ENCODE measurements at places on chromosomes 16 and 17.
A peak's percentile ranks its signal among the peaks of the same experiment; 100 is the strongest.

DNA sequence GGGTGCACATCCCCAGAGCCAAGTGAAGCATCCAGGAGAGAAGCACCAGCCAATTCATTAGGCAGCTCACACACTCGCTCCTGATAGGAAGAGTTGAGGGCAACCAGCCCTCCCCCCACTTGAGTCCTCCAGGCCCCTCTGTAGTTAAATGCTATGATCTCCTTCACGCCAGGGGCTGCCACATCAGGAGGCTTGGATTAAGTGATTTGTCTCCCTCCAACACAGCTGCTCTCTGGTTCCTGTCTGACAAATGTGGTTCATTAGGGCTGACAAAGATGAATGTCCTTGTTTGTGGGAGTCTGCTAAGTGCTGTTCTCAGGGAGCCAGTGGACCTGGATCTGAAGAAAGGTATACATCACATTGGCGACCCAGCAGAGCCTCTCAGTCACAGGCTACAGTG is 94.5 kb upstream of the WSCD1 start:
- DNase-seq, result no peak

- DNase-seq, result no peak
These were observed 6.1 kb upstream of the GAA start for GRCh38 chr17:80095038-80095843.

GRCh38 chr16:88471575-88471974 is 18.5 kb downstream of the ZFPM1 start:
- no peak for DNase-seq

- DNase-seq, result no peak
These were observed 45.2 kb upstream of the GSG1L start for GRCh38 chr16:28108590-28109247.

- DNase-seq, result no peak
These were observed 3.5 kb upstream of the ARMC5 start for GRCh38 chr16:31455601-31456314.

- no peak for DNase-seq
These were observed 25.3 kb downstream of the CMIP start for GRCh38 chr16:81469710-81470535.

DNA sequence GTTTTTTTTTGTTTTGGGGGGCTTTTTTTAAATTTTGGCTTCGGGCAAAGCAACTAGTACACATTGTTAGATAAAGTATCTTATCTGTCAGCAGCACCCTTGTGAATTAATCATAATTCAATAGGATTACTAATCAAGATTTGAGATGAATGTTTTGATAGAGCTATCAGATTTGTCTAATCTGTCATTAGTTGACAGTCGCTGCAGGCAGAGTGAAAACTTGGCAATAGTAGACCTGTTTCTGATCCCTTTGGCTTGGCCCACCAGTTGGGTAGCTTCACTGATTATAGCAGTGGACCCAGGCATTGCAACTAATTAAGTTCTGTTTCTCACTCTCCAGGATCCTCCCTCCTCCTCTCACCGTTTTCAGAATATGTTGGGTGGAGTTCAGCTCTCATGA is 258.6 kb downstream of the IRX3 start:
- no peak for DNase-seq

GRCh38 chr17:48998587-48999440 is 1.6 kb downstream of the IGF2BP1 start:
- DNase-seq, result peak; percentile 49

- no peak for DNase-seq
These were observed 1.7 kb upstream of the IL17C start for GRCh38 chr16:88636488-88637265.

DNA sequence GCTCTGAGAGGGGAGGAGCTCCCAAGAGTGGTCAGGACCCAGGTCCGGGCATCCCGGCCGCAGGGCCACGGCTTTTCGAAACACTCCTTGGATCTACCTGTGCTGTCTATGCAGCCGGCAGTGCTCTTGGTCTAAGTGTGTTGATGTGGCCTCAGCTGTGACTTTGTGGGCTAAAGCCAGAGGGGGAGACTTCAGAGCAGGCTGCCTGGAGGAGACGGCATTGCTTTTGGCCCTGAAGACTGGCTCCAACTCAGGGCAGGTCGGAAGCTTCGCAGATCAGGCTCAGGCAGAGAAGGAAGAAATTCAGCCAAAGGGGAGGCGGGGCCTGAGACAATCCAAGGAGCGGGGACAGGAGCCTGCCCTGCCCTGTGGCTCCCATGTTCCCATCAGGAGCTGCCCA is 31.4 kb downstream of the PIEZO1 start:
- no peak for DNase-seq

DNA sequence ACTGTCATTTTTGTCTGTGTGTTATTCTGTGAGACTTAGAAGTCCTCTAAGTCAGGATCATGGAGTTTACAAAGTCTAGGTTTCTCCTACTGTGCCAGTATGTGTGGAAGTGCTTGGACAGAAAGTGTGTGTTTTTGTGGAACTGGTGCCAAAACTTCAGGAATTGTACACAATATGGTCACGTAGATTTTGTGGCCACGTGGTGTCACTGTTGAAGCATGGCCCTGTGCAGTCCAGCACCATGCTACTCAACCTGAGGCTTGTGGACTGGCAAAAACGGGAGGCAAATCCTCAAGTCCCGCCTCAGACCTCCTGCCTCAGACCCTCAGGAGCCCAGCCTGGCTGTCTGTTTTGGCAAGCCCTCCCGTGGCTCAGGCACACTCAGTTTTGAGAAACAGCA is 16.7 kb upstream of the ALKBH5 start:
- DNase-seq, result no peak

GRCh38 chr17:57953705-57954396 is 1.4 kb downstream of the CUEDC1 start:
- DNase-seq, result no peak

DNA sequence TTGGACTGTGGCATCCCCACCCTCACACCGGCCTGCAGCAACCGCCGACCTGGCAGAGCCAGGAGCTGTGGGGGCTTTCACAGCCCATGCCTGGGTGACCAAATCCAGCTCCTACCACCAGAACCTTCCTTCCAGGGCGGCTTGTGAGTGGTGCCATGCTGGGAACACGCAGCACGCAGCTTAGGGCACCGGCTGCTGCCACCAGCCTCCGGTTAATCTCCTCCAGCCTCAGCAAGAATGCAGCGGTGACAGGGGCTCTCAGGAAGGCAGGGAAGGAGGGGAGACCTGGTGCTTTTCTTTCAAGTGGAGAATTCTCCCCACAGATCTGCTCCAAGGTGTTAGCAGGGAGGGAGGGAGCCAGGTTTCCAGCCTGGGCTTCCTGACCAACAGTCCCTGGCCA is 32.3 kb upstream of the ANKRD40CL start:
- no peak for DNase-seq

DNA sequence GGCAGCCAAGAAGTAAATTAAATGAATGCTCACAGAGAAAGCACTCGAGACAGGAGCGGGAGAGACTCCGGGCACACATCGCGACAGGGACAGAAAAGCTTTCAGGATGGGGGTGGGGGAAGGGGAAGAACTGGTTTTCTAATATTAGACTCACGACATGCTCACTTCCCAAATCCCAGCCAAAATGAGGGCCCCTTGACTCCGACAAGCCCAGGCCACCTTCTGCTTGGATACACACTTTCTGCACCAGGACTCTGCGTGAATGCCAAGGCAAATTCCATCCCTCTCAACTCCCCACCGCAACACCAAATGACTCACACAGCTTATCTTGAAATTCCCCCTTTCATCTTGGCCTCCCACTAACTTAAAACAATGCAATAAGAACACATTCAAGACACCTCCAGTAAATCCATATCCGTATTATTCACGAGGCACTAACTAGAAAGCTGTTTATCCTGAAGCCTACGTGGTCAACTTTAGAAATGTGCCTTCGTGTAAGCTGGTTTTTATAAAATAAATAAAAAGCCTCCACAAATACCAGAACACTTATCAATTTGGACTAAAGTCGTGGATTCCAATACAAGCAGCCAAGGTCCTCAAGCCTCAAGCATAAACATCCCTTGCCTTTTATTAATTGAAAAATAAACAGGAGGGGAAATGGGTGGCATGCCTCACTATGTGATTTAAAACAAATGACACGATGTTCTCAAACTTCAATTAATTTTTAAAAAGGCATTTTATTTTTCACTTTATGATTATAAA is 46.1 kb downstream of the NXN start:
- DNase-seq, result no peak

DNA sequence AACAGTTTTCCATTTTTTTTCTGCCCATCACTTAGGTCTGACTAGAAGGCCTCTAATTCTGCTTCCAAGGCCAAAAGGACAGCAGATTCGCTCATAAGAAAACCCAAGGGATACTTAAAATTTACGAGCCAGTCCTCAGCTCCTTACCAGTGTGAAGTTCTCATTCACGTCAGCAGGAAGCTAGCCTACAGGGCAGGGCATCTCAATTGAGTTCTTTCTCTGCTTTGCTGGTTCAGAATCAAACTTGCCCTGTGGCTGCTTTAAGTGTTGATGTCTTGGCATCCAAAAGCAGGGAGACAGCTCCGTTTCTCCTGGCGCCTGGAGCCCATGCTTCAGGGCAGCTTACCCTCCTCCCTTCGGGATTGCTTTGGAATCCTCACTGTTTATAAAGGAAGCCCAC is 136.0 kb downstream of the ANKFN1 start:
- no peak for DNase-seq

DNA sequence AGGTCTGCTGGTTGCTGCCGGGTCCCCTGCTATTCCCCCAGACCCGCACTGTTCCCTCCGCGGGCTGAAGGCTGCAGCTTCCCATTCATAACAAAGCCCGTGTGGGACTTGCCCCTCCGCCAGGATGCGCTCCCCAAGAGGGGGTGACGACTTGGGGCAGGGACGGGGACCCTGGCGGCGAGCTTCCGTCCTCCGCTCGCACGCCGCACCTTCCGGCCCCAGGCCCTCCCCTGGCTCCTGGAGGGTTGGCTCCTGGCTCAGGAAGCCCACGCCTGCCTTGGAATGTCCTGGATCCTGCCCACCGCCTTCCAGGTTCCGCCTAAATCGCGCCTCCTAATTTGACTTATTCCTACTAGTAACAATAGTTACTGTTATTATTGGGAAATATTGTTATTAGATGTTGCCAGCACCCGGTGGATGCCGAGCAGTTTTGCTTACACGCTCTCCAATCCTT is 1.1 kb upstream of the TFAP4 start:
- DNase-seq, result peak; percentile 56

DNA sequence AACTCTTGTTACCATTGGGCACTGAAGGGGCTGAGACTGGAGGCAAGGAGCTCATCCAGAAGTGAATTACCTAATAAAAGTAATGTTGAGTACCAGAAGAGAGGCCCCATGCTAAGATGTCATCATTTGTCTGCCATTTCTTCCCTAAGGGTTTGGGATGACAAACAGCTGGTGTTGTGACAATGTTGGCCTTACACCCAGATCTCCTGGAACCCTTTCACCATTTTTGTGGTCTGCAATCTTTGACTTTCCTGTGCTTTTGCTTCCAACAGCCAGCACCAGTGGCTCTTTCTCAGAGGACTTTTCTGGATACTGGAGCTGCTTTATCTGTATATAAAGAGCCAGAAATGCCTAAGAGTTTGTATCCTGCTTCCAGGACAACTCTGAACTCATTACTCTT is 84.1 kb downstream of the SHISA9 start:
- no peak for DNase-seq

DNA sequence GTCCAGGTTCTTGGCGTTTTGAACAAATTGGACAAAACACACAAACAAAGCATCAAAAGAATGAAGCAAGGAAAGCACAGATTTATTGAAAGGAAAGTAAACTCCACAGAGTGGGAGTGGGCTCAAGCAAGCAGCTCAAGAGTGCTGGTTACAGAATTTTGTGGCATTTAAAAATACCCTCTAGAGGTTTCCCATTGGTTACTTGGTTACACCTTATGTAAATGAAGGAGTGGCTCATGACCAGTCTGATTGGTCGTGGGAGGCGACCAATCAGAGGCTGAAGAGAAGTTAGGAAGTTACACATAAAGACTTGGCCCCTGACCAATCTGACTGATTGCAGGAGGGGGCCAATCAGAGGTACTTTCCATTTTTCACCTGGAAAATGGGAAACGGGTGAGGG is 1373.8 kb upstream of the GOT2 start:
- DNase-seq, result no peak

GRCh38 chr16:4465977-4466779 is 8.2 kb downstream of the NMRAL1 start:
- DNase-seq, result no peak

- DNase-seq, result no peak
These were observed 290.2 kb upstream of the IRX3 start for GRCh38 chr16:54576785-54577184.

DNA sequence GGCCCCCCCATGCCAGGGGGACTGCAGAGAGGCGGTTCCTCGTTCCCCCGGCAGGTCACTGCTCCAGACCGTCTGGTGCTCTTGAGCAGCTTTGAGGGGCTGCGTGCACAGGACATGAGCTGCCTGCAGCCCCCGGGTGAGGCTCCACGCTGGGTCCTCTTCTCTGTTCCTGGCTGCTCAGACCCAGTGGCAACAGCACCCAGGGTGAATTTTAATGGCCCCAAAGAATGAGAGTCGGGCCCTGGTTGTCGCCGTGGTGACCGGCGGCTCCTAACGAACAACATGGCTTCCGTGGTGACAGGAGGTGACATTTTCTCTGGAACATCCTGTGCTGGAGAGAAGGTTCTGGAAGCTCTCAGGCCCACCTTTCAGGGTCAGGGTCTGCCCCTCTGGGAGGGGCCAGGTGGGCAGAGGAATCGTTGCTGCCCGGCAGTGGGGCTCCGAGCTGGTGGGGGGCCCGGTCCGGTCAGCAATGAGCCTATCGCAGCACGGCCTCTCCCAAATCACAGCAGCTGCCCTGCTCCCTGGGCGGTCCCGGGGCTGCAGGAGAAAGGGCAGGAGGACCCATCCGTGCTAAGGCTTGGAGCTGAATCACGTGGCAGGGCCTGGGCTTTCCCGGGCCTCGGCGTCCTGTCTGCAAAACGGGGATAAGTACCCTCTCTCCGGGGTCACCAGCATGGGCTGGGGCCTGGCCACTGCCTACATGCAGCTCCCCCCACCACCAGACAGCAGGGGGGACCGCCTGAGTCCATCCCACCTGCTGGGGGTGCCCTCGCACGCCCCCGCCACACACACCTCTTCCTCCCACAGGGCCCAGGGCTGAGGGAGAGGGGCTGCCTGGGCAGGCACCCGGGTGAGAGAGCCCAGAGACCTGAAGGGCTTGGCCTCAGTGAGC is 3.4 kb upstream of the C1QTNF8 start:
- DNase-seq, result no peak

GRCh38 chr16:30554557-30555314 is 3.4 kb downstream of the ZNF764 start:
- no peak for DNase-seq

GRCh38 chr17:35295686-35296085 is 52.8 kb downstream of the SLFN5 start:
- no peak for DNase-seq

- no peak for DNase-seq
These were observed 11.0 kb downstream of the CHMP6 start for GRCh38 chr17:81002409-81003361.

- no peak for DNase-seq
These were observed 563 bp downstream of the ZNF771 start for GRCh38 chr16:30407804-30408534.

GRCh38 chr17:836151-836550 is 54.0 kb downstream of the MRM3 start:
- no peak for DNase-seq

Data from liver (tissue), 10 donors.